ENCODE measurements at places on chromosomes 5 and 9.

GRCh38 chr5:175695161-175696126 is 37.6 kb downstream of the HRH2 start:
- DNase-seq: no peak

DNA sequence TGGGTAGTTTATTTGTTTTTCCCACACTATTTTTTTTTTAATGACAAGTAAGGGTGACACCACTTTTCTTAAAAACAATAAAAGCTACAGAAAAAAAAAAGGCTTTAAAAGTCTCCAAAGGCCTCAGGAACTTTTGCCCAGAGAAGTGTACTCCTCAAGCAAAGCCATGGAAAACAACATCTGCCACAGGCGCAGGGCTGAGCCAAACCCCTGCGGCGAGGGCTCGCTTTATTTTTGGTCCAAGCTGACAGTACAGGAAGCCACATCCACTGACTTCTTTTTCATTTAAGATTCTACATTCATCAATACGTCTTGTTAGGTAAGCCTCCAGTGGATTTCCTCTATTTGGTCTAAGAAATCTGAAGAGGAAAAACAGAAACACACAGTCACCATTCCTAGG is 51.9 kb upstream of the IFNK start:
- no peak for DNase-seq

DNA sequence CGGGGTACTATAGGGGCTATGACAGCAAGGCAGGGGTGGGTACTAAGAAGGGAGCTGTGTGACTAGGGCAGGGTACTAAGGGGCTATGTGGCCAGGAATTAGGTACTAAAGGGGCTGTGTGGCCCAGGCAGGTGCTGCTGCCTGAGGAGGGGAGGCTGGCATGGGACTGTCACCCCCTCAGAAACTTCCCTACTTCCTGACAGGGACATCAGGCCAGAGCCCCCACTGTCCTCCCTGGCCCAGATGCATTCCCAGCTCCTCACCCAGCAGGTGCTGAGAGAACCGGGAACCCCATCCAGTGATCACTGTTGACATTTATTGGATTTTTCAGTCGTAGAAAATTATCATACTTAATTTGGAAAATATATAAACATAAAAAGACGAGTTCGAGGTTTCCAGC is 26.6 kb downstream of the IRX2 start:
- no peak for DNase-seq

GRCh38 chr9:105507096-105507790 is 50.7 kb upstream of the FKTN start:
- DNase-seq: no peak

DNA sequence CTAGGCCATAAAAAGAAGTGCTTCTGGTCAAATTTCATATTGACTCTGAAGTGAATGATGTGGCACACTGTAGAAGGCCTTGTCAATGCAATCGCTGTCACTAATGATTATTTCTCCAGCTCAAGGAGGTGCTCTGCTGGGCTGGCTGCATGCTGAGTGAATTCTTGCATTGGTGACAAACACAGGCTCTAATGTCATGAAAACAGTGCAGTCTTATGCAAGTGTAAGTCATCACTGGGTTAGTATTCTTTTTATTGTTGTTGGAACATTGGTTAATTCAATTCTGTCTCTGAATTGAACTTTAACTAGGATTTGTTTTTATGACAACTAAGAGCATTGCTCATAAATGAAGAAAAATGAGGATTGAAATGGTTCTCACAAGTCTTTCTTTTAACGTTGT is 57.3 kb upstream of the CD180 start:
- no peak for DNase-seq
